ENCODE measurements at places on chromosomes 12 and 14. TPM values are rescaled to one million over a fixed set of nuclear protein-coding genes. Genes with fewer than 3 reads are reported as not detected.

EPYC gene
- 0.17 TPM for total RNA-seq

CIROP gene
- total RNA-seq = 0.10 TPM

DNA sequence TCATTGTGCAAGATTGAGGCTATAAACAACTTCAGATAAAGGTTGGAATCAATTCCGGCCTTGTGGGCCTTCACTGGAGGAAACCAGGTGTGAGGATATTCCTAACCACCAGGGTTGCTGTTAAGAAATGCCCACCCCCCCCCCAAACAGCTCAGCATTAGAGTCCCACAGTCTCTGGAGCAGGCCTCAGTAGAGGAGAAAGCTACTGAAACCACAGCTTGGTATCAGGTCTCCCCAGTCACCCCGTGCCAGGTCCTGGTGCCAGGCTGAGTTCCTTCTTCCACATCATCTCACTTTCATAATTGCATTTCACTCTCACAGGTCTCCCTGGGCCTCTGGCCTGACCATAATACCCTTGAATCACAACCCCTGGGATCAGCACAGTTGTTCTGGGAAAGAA is 12.5 kb downstream of the GALNT6 start:
- DNase-seq = no peak

TSPAN11 gene
- total RNA-seq = 12.7 TPM

GRCh38 chr12:17829813-17830212 is 260.2 kb downstream of the RERGL start:
- DNase-seq = no peak

SUSD6 gene
- total RNA-seq = 19.1 TPM

GRCh38 chr14:35682802-35683201 is 126.3 kb downstream of the RALGAPA1 start:
- no peak for DNase-seq

DNA sequence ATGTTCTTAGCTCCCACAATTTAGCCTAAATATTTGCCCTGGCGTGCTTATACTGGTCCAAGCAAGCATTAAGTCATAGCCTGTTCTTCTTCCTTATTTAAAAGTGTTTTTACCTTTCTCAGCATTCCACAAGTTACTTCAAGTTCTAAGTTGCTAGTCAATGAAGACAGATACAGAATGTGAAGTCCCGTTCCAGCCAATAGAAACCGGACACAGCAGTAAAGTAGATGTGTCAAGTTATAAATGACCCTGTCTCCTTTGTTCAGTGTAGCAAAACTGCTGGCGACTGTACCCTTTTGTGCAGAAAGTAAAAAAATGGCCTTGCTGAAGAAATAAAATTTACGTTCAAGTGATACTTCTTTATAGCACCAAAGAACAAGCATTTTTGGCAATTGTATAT is 3.9 kb downstream of the SNAPC1 start:
- no peak for DNase-seq

ATL1 gene
- 24.7 TPM for total RNA-seq
